CD14-positive monocyte (primary cell): ENCODE measurements at places on chromosomes 1 and 21.

DNA sequence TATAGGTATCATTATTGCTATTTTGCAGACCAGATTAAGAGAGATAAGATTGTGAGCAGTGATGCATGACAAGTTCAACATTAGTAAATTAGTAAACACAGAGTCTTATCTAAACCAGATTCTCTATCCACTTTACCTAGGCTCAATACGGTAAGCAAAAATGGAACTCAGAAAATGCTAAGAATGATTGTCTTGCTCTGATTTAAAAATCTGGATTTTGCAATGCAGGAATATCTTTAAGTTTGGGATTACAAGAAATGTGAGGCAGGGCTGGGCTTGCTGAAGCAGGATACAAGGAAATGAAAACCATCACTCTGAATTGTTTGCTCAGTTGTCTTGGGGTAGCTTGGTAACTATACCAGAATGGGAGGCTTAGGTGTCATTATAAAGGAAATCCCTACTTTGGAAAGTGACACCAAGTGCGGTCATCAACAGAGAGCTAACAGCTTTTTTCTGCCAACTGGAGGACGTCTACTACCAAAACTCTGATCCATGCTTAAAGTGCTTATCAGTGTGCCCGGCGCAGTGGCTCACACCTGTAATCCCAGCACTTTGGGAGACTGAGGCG is 332.7 kb upstream of the RUNX1 start:
- DNase-seq, result no peak

- no peak for DNase-seq
Measured at GRCh38 chr1:206568256-206568655, 44.0 kb downstream of the EIF2D start.

- no peak for DNase-seq
Measured at GRCh38 chr1:25615563-25616094, 962 bp upstream of the MAN1C1 start.

- DNase-seq, result peak; percentile 67
Measured at GRCh38 chr1:167720965-167721616, 691 bp upstream of the MPZL1 start.

GRCh38 chr1:164564378-164564777 is 5.4 kb downstream of the PBX1 start:
- no peak for DNase-seq

GRCh38 chr1:212678456-212679410 is 20.9 kb downstream of the BATF3 start:
- no peak for DNase-seq

DNA sequence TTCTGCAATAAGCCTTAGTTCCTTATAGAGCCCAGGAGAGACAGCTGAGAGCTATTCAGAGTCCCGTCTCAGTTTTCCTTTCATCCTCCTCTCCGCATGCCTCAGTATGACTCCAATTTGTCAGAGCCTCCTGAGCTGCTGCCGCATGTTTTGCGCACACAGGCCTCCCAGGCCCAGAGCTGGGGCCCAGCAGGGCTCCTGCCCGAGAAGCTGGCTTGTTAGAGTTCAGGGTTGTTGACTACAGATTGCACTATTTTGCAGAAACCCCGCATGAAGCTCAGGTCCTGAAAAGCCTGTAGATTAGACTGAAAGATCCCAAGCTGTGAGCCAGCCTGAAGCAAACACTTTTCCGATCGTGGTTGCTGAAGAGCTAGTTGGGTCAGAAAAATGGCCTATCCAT is 51.5 kb downstream of the IGSF5 start:
- no peak for DNase-seq

DNA sequence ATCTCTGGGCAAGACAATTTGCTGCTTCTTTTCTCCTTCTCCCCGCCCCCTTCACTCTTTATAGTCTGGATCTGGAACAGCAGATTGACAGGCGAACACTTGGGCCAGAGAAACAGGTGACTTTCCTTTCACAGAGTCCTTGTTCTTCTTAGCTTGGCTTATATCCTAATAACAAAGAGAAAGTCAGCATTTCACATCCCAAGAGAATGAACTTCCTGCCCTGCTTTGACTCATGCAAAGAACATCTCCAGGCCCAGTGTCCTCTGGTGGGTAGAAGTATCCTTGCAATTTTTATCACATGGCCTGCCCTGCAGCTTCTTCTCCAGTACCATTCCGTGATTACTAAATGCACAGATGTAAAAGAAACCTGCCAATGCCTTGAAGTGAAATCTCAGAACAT is 764.4 kb downstream of the ADGRL2 start:
- no peak for DNase-seq

DNA sequence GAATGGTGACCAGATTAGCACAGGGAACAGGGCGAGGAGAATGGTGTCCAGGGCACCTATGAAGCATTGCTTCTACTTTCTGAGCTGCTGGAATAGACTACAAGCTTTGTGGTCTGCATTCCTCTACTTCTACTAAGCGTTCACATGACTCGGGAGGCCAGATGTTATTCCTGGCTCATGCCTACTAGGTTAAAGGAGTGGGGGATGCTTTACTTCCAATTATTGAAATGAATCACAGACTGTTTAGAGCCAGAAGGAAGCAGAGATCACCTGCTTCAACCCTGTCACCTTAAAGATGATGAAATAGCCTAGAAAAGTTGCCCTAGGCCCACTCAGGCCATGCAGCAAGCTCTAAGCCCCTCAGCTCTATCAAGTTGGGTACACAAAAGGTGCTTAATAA is 633.5 kb downstream of the KIF26B start:
- DNase-seq, result no peak

- DNase-seq, result no peak
Measured at GRCh38 chr1:116374353-116375147, 1.5 kb downstream of the ATP1A1 start.
